Esophagus squamous epithelium (tissue), 5 donors: ENCODE measurements at places on chromosomes 4 and X. TPM values are rescaled to one million over a fixed set of nuclear protein-coding genes. Genes with fewer than 3 reads are reported as not detected.

The KLF8 gene
- total RNA-seq, result 29.7 TPM

GRCh38 chr4:109172301-109172700 is 130.2 kb downstream of the COL25A1 start:
- no peak overlapping the region for H3K4me3 ChIP-seq
- no peaks in the 10 kb centered on the region for H3K27me3 ChIP-seq
- H3K36me3 ChIP-seq, result no peaks in the 10 kb centered on the region
- no peak overlapping the region for H3K27ac ChIP-seq
- no peaks in the 10 kb centered on the region for H3K4me1 ChIP-seq

The FAM53A gene
- total RNA-seq, result 0.22 TPM

The SOD3 gene
- total RNA-seq, result 5.0 TPM

- no peak overlapping the region for H3K4me3 ChIP-seq
- no peaks in the 10 kb centered on the region for H3K36me3 ChIP-seq
- DNase-seq, result no peak
- H3K4me1 ChIP-seq, result no peaks in the 10 kb centered on the region
- H3K27ac ChIP-seq, result no peak overlapping the region
- H3K27me3 ChIP-seq, result no peaks in the 10 kb centered on the region
These were observed 218.8 kb upstream of the NOCT start for GRCh38 chr4:138796761-138797160.

GRCh38 chr4:77113069-77113468 is 37.3 kb upstream of the CCNI start:
- H3K27ac ChIP-seq, result no peak overlapping the region
- H3K4me1 ChIP-seq, result no peaks in the 10 kb centered on the region
- DNase-seq, result no peak
- no peaks in the 10 kb centered on the region for H3K27me3 ChIP-seq

GRCh38 chr4:81523672-81524327 is 52.1 kb upstream of the RASGEF1B start:
- no peak overlapping the region for H3K27ac ChIP-seq
- H3K36me3 ChIP-seq, result no peaks in the 10 kb centered on the region
- DNase-seq, result no peak
- no peaks in the 10 kb centered on the region for H3K27me3 ChIP-seq

The SUPT20HL1 gene
- not detected for total RNA-seq

The CNGA1 gene
- total RNA-seq, result 2.4 TPM

The PARM1 gene
- total RNA-seq, result 1.9 TPM

DNA sequence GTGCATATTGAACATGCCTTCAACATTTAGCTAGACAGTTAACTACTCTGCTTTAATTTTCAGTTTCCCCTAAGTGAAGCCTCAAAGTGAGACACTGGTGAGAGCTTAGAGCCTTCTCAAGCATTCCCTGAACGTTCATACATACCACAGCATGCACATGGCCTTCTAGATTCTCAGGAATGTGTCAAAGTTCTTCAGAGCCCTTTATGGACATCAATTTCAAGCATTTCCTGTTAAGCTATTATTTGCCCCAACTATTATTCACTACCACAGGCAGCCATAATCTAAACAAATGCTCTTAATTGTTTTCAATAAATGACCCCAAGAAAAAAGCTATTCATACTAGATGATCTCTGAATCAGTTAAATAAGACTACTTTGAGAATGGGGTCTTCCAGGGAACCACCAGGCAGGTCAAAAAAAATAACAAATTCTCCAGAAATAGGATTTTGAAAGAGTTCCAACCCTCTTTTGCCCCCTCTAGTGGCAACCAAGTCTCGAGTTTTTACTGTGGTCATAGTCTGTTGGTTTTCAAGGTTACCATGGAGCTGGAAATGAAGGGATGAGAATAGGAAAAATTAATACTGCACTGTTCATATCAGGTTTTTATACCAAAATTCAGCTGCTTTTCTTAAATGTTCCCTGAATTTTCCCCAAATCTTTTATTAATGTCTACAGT is 235.4 kb downstream of the RAB28 start:
- no peaks in the 10 kb centered on the region for H3K36me3 ChIP-seq
- no peak overlapping the region for H3K27ac ChIP-seq
- no peaks in the 10 kb centered on the region for H3K27me3 ChIP-seq

GRCh38 chrX:135625995-135626394 is 87.4 kb upstream of the CT45A1 start:
- no peak for DNase-seq
- H3K4me1 ChIP-seq, result no peaks in the 10 kb centered on the region

The RAB33A gene
- total RNA-seq, result 0.38 TPM

The FGFR3 gene
- total RNA-seq, result 307 TPM

The TMSB15C gene
- total RNA-seq, result 0.73 TPM

The TFDP3 gene
- total RNA-seq, result not detected

GRCh38 chrX:39750848-39751247 is 346.9 kb downstream of the BCOR start:
- no peak overlapping the region for H3K27ac ChIP-seq
- H3K36me3 ChIP-seq, result no peaks in the 10 kb centered on the region
- H3K4me1 ChIP-seq, result peaks cover 7% of the 10 kb centered on the region
- H3K27me3 ChIP-seq, result no peaks in the 10 kb centered on the region

DNA sequence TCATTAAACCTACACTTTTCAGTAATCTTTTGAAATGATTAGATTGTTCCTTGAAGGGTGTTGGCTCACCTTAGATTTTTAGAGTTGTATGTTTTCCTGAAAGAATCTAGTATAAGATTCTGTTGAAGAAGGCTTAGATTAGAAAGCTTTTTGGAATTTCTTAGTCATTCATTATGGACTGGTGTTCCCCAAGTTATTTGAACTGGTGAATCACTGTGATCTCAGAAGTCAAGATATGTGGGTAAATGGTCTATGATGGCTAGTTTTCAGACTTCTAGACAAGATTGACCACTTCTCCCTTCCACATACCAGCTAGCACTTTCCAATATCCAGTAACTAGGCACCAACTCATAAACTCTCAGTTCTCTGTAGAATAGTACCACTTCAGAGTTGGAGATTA is 138.1 kb downstream of the KDM6A start:
- no peaks in the 10 kb centered on the region for H3K36me3 ChIP-seq
- H3K27me3 ChIP-seq, result no peaks in the 10 kb centered on the region
- H3K4me1 ChIP-seq, result peaks cover 3% of the 10 kb centered on the region
- no peak overlapping the region for H3K27ac ChIP-seq

DNA sequence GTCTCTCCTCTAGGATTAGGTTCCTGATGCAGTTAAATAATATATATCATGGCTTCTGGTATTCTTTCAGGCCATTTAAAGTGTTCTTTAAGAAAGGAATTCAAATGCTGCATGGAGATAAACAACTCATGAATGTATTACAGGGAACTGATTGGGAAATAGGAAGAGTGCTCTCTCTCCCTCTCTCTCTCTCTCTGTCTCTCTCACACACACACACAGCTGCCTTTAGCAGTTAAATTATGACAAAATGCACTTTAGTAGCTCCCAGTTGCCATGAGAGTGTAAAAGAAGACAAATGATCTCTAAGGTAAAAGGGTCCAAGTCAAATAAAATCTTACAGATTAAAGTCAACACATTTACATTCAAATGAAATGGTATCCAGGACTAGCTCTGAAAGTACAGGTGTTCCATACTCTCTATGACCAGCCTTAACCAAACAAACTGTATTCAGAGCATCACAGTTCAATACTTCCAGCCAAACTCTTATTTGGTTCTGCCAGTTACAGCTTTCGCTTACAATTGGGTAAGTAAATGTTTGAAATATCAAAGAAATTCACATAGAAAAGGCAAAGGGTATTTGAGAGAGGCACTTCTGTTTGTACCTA is 94.7 kb upstream of the CXXC4 start:
- no peak overlapping the region for H3K27ac ChIP-seq
- H3K27me3 ChIP-seq, result no peaks in the 10 kb centered on the region
- no peak for DNase-seq
- no peak overlapping the region for H3K4me3 ChIP-seq

GRCh38 chrX:148069759-148070503 is 88.8 kb downstream of the FMR1NB start:
- no peak for DNase-seq
- no peaks in the 10 kb centered on the region for H3K36me3 ChIP-seq
- no peak overlapping the region for H3K27ac ChIP-seq

DNA sequence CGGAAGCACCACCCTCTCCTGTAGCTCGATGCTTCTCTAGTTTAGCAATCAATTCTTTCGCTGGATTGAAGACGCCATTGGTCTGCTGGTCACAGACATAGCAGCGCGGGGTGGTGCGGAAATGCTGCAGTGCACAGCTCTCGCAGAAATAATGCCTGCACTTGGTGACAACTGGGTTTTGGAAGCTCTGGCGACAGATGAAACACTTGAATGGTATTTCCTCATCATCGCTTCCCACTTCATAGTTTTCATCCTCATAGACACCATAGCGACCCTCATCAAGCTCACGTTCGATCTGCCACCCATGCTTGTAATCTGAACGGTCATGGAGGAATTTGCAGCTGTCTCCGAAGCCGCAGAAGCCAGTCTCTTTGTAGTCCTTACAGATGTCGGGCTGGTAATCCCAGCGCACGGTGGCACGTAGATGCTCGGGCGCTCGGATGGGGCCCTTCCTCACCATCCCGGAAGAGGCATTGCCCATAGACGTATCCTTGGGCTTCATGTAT is 854 bp downstream of the RNF113A start:
- H3K27me3 ChIP-seq, result no peaks in the 10 kb centered on the region
- no peaks in the 10 kb centered on the region for H3K4me1 ChIP-seq
- peak overlapping the region; percentile 95 for H3K27ac ChIP-seq
- peak overlapping the region; percentile 59 for H3K4me3 ChIP-seq
- H3K36me3 ChIP-seq, result peaks cover 8% of the 10 kb centered on the region

- no peaks in the 10 kb centered on the region for H3K36me3 ChIP-seq
- no peak overlapping the region for H3K4me3 ChIP-seq
- H3K27me3 ChIP-seq, result no peaks in the 10 kb centered on the region
- DNase-seq, result no peak
- H3K4me1 ChIP-seq, result no peaks in the 10 kb centered on the region
These were observed 488.3 kb downstream of the SPRY1 start for GRCh38 chr4:123884922-123885321.

GRCh38 chr4:108466936-108467902 is 153.2 kb upstream of the RPL34 start:
- no peak overlapping the region for H3K27ac ChIP-seq
- H3K4me3 ChIP-seq, result no peak overlapping the region
- no peaks in the 10 kb centered on the region for H3K36me3 ChIP-seq
- DNase-seq, result no peak
- H3K4me1 ChIP-seq, result no peaks in the 10 kb centered on the region

DNA sequence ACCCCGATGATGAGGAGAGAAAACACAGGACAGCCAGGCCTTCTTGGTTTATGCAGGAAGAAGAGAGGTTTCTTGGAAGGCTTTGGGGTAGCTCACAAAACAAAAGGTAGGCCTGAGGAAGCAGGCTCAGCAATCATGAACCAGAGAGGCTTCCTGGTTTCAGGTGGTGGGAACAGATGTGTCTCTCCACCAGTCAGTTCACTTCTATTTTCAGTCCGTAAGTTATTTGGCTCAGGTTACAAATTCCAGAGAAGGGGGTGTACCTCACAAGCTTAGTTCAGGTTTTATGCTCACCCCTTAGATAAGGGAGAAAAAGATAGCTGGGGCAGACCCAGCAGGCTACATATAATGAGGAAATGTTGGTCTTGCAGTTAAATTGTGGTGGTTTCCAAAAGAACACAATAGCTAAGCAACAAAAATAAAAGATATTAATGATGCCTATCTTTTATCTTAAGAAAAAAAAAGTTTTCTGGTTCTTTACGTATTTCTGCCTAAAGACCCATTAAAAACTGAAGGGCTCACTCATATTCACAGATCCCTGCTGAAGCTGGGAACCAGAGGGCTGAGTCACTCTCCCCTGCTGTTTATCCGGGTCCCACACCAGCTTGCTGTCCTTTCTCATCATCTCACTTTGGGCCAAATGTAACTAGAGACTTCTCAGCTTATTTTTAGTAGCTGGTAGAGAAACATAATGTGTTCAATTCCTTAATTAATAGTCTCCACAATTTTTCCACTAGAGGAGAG is 177.0 kb downstream of the CAMK2D start:
- H3K27me3 ChIP-seq, result no peaks in the 10 kb centered on the region
- H3K27ac ChIP-seq, result no peak overlapping the region
- no peak overlapping the region for H3K4me3 ChIP-seq

DNA sequence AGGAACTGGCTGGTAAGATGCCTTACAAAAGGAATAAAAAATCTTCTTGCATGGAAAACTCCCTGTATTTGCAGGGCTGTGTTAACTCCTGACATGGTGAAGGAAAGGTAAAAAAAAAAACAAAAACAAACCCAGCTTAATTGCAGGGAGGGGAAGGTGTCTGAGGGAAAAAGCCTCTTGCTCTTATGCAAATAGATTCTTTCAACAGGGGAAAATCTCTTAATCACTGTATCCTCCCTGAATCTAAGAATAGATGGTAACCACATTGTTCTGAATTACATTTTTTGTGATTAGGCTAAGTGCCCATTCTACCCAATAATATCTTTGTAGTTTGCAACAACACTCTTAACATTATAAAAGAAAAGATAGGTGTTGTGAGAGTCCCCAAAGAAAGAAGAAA is 172.6 kb downstream of the RBM46 start:
- H3K4me3 ChIP-seq, result no peak overlapping the region
- H3K4me1 ChIP-seq, result no peaks in the 10 kb centered on the region
- no peaks in the 10 kb centered on the region for H3K27me3 ChIP-seq
- H3K36me3 ChIP-seq, result no peaks in the 10 kb centered on the region
- no peak overlapping the region for H3K27ac ChIP-seq

The RPS6KA6 gene
- 2.5 TPM for total RNA-seq

DNA sequence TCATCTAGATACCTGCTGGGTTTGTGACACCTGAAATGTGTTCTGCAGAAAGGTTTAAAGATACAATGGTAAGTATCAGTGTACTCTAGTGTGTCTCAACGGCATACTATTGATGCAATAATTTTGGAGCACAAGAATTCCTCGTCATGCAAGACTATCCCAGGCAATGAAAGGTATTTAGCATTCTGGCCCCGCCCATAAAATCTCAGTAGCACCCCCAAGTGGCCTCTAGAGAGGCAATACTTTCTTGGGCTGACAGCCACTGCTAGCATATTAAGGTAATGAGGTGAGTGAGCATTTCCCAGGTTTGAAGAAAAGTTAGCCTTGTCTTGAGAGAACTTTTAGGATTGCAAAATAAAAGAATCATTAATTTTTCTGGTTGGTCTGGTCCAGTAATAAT is 24.0 kb downstream of the TAB3 start:
- no peaks in the 10 kb centered on the region for H3K36me3 ChIP-seq
- H3K4me1 ChIP-seq, result no peaks in the 10 kb centered on the region
- H3K27ac ChIP-seq, result peak overlapping the region; percentile 38
- no peak overlapping the region for H3K4me3 ChIP-seq
- no peak for DNase-seq
- H3K27me3 ChIP-seq, result no peaks in the 10 kb centered on the region

The LGI2 gene
- total RNA-seq, result 0.04 TPM
